ENCODE measurements at places on chromosomes 7 and 10. TPM values are rescaled to one million over a fixed set of nuclear protein-coding genes. Genes with fewer than 3 reads are reported as not detected.
A peak's percentile ranks its signal among the peaks of the same experiment; 100 is the strongest.

The VENTX gene
- not detected for total RNA-seq

GRCh38 chr10:114259824-114260223 is 20.8 kb downstream of the VWA2 start:
- no peak for DNase-seq
- H3K4me3 ChIP-seq = no peak overlapping the region
- peaks cover 9% of the 10 kb centered on the region for H3K27me3 ChIP-seq
- H3K27ac ChIP-seq = no peak overlapping the region
- peaks cover 3% of the 10 kb centered on the region for H3K4me1 ChIP-seq
- H3K36me3 ChIP-seq = no peaks in the 10 kb centered on the region

DNA sequence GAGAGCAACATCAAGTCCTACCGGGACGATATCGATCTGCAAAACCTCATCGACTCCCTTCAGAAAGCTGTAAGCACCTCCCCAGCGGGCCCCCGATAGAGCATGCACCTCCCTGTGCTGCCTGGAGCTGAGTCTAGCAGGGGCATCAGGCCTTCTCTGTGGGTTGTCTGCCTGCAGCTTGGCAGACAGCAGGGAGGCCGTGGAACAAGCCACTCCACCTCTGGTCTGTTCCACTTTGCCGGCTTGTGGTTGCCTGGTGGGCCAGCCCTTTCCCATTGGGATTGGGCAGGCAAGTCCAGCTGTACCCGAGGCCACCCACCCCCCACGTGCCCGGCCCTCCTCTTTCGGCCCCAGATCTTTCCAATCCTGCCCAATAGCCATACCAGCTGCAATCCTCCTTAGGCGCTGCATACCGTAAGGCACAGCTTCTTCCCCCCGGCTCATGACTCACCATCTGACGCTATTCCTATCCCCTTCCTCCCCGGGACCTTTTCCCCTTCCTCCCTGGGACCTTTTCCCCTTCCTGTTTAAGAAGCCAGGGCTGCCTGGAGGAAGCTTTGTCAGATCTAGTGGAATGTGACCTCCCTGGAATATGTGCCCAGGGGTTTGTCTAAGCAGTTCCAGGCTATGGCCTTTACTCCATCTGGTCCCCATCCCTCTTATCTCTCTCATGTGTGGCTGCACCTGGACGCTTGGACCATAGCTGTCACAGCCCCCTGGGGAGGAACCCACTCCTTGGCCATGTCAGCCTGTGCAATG is 28.1 kb upstream of the SH2D4B start:
- no peak for DNase-seq
- peaks cover 34% of the 10 kb centered on the region for H3K36me3 ChIP-seq
- H3K27me3 ChIP-seq = no peaks in the 10 kb centered on the region
- H3K4me3 ChIP-seq = no peak overlapping the region
- H3K4me1 ChIP-seq = peaks cover 35% of the 10 kb centered on the region

- H3K36me3 ChIP-seq = peaks cover 8% of the 10 kb centered on the region
- H3K27me3 ChIP-seq = no peaks in the 10 kb centered on the region
- H3K4me1 ChIP-seq = peaks cover 42% of the 10 kb centered on the region
- no peak for DNase-seq
Measured at GRCh38 chr7:130966246-130967009, 232.4 kb upstream of the KLF14 start.

DNA sequence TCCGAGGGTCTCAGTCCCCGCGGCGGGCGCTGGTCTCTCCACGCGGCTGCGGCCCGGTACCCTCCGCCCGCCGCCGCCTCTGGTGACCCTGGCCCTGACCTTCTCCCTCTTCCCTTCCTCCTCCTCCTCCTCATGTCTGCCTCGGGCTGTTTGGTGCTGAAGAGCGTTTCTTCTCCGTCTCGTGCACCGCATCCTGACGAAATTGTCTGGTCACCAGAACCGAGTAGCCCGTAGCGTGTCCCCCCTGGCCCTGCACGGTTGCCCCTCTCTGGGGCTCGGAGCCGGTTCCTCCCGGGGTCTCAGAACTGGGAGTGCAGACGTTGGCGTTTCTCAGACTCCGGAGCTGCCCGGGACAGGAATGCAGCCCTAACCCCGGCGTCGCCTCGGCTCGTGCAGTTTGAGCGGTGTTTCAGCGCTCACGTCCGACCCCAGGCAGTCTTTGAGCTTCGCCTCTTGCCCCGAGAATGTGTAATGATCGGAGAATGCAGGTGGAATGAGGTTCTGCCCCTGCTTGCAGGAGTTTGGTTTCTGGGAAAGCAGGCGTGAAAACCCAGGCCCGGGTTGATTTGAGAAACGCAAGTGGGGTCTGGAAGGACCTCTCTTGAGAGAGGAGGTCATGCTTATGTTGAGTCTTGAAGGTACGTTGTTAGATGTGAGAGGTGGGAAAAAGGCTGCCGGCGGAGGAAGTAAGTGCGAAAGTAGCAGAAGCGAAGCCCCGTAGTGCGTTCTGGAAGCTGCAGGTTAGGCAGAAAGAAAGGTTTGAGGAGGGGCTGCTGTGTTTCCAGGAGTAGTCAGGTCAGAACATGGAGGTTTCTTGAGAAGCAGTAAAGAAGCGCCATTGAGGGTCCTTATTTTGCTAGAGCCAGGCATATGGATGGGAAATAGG is 743 bp downstream of the RBM17 start:
- H3K36me3 ChIP-seq = peaks cover 9% of the 10 kb centered on the region
- no peak for DNase-seq
- peaks cover 64% of the 10 kb centered on the region for H3K4me1 ChIP-seq
- H3K27me3 ChIP-seq = no peaks in the 10 kb centered on the region
- H3K27ac ChIP-seq = peak overlapping the region; percentile 93

The AKR1C4 gene
- not detected for total RNA-seq

DNA sequence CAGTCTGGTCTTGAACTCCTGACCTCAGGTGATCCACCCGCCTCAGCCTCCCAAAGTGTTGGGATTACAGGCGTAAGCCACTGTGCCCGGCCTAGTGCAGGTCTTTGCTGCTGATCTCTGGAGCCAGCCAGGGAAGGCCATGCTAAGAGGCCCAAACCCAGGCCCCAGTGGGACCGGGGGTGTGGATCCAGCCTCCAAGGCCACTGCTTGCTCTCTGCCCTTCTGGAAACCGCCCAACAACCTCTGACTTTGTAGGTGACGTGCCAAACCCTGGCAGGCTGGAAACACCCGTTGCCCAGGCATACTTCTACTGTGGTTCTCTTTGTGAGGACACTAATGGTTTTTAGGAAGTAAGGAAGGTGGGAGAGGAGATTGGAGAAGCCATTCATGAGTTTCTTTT is 83.5 kb upstream of the GNA12 start:
- no peak overlapping the region for H3K27ac ChIP-seq
- peak; percentile 3 for DNase-seq
- no peak overlapping the region for H3K4me3 ChIP-seq
- H3K27me3 ChIP-seq = no peaks in the 10 kb centered on the region
- H3K4me1 ChIP-seq = no peaks in the 10 kb centered on the region

GRCh38 chr7:27663989-27664331 is 1.3 kb upstream of the HIBADH start:
- H3K4me1 ChIP-seq = peaks cover 11% of the 10 kb centered on the region
- no peak for DNase-seq
- peak overlapping the region; percentile 66 for H3K27ac ChIP-seq
- peak overlapping the region; percentile 83 for H3K4me3 ChIP-seq

DNA sequence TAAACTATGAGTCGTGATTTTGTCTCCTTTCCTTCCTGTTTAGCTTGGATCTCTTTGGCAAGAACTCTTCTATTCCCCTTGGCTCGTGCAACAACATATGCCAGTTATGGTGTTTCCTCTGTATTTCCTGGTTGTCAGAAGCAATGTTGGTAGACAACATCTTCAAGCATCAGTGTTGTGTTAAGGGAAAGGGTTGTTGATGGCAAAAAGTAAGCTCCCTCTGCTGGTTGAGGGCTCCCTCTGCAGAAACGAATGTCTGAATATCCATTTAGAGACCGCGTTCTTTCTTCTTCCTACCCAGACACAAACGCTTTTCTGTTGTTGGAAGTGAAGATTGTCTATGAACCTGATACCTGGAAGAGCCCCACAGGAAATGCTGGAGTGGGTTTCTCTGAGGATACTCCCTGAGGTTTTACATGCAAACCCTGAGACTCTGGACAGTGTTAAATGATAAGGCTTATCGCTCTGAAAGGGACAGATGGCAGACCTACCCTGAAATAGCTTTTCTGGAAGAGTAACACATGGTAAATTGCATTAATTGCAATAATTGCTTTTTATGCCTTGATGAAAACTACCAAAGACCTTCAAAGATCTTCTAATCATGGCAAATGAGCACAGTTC is 23.5 kb upstream of the C1QL3 start:
- DNase-seq = no peak
- no peaks in the 10 kb centered on the region for H3K36me3 ChIP-seq
- H3K27ac ChIP-seq = no peak overlapping the region
- H3K4me1 ChIP-seq = peaks cover 4% of the 10 kb centered on the region
- no peak overlapping the region for H3K4me3 ChIP-seq
- peaks cover 10% of the 10 kb centered on the region for H3K27me3 ChIP-seq

The SPDYE8 gene
- total RNA-seq = not detected

The NPFFR1 gene
- total RNA-seq = not detected

The ALDH18A1 gene
- 46.8 TPM for total RNA-seq

- H3K4me1 ChIP-seq = no peaks in the 10 kb centered on the region
- H3K36me3 ChIP-seq = no peaks in the 10 kb centered on the region
- H3K4me3 ChIP-seq = no peak overlapping the region
Measured at GRCh38 chr10:17599089-17599488, 18.1 kb downstream of the HACD1 start.

DNA sequence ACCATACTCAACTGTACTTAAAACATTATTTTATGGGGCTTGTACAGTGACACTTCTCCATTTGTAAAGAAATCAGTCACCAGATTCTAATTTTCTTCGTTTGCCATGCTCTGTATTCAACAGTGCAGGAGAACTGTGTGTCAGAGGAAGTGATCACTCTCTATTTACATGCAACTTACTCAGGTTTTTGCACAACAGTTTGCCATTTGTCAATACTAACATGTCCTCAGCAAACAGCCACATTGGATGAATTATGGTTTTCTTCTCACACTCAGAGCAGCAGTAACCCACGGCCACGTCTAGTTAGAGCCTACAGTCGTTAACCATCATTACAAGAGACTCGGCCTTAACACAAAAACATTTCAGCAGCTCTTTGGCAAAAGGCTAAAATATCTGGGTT is 69.2 kb upstream of the SP4 start:
- H3K27me3 ChIP-seq = no peaks in the 10 kb centered on the region
- peaks cover 22% of the 10 kb centered on the region for H3K36me3 ChIP-seq
- no peak overlapping the region for H3K4me3 ChIP-seq
- no peak for DNase-seq
- H3K27ac ChIP-seq = no peak overlapping the region
- H3K4me1 ChIP-seq = peaks cover 74% of the 10 kb centered on the region

DNA sequence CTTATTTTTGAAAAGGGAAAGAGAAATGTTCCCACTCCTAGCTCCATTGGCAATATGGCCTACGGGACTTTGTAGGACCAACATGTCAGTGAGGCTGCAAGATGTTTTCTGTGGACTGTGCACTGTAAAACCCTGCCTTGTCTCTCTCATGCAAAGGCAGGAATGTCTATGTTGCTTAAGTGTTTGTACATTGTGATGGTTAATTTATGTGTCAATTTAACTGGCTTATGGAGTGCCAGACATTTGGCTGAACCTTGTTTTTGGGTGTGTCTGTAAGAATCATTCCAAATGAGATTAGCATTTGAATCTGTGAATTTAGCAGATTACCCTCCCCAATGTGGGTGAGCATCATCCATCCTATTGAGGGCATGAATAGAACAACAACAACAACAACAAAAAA is 4.1 kb upstream of the PCLO start:
- no peak overlapping the region for H3K27ac ChIP-seq
- DNase-seq = no peak
- peaks cover 3% of the 10 kb centered on the region for H3K4me1 ChIP-seq
- peaks cover 4% of the 10 kb centered on the region for H3K27me3 ChIP-seq

The SLC4A2 gene
- total RNA-seq = 89.9 TPM

GRCh38 chr7:2521341-2521745 is 1.8 kb downstream of the LFNG start:
- H3K4me3 ChIP-seq = peak overlapping the region; percentile 97
- H3K27me3 ChIP-seq = no peaks in the 10 kb centered on the region
- DNase-seq = peak; percentile 55
- H3K36me3 ChIP-seq = peaks cover 21% of the 10 kb centered on the region
- H3K4me1 ChIP-seq = peaks cover 18% of the 10 kb centered on the region
- H3K27ac ChIP-seq = peak overlapping the region; percentile 94

DNA sequence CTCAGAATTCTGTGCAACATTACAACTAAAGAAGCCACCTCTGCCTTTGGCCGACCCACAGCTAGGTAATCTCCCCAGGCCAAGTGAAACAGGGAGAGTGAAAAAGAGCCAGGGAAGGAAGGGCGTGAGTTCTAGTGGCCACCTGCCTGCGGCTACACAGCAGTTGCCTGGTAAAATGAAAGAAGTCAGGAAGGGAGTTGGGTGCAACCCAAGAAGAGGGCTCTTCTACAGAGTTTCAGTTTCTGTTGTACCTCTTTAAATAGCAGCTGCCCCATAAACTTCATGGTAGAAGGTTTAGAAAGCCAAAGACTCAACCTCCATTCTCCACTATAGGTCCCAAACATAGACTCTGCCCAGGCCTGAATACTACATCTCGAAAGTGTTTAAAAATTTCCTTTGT is 76.2 kb upstream of the TMEM168 start:
- peaks cover 6% of the 10 kb centered on the region for H3K4me1 ChIP-seq
- H3K27me3 ChIP-seq = no peaks in the 10 kb centered on the region
- H3K36me3 ChIP-seq = peaks cover 5% of the 10 kb centered on the region
- no peak overlapping the region for H3K27ac ChIP-seq
- no peak for DNase-seq

DNA sequence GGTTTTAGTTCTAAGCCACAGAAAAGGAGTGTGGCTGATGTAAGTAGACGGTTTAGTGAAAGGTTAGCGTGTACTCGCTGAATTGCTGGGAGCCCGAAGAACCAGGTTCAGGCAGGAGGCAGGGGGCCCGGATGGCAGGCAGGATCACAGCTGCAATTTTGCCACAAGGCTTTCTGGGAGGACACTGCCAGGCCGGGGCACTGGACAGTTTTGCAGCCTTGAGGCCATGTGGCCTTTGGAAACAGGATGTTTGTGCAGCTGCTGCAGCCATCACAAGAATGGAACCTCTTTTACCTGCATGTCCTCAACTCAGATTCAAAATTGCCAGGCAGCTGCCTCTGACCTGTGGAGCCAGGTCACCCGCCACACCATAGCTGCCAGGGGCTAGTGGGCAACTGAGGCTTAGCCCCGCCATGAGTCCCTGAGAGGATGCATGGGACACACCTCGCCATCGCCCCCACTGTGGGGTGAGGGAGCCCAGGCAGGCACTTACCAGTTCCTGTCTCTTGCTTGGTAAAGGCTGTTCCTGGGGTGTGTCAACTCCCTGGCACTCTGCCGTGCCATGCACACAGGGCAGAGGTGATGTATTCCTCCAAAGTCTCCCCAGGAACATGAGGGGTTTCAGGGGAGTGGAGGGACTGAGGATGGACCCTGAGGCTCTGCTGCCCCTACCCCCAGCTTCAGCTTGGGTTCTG is 188.6 kb downstream of the RPS24 start:
- no peaks in the 10 kb centered on the region for H3K36me3 ChIP-seq
- no peaks in the 10 kb centered on the region for H3K4me1 ChIP-seq

DNA sequence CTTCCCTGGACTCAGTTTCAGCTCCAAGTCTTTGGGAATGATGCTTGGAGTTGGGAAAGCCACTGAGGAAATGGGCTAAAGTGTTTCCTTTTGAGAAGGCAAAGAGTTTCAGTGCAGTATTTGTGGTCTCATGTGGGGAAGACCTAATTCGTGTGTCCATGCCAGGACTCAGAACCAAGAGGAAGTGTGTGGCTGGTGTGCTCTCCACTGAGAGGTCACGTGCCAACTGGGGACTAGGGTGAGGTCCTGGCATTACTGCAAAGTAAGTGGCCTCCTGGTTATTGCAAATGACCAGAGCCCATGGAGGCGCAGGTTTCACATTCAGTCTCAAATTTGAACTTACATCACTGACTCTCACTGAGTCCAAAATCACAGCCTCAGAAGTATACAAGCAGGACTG is 48.6 kb upstream of the ITPRID1 start:
- no peak overlapping the region for H3K27ac ChIP-seq
- no peak overlapping the region for H3K4me3 ChIP-seq
- no peaks in the 10 kb centered on the region for H3K36me3 ChIP-seq
- DNase-seq = no peak
